NCI-H2171 treated with DMSO at 0.1 percent for 48 hours (cell line): ENCODE measurements at places on chromosomes 3 and 15.

GRCh38 chr3:109918740-109919139 lies 581.4 kb upstream of the DPPA4 start:
- DNase-seq: no peak

- DNase-seq: no peak
Measured at GRCh38 chr3:134449277-134449676, 36.5 kb downstream of the ANAPC13 start.

DNA sequence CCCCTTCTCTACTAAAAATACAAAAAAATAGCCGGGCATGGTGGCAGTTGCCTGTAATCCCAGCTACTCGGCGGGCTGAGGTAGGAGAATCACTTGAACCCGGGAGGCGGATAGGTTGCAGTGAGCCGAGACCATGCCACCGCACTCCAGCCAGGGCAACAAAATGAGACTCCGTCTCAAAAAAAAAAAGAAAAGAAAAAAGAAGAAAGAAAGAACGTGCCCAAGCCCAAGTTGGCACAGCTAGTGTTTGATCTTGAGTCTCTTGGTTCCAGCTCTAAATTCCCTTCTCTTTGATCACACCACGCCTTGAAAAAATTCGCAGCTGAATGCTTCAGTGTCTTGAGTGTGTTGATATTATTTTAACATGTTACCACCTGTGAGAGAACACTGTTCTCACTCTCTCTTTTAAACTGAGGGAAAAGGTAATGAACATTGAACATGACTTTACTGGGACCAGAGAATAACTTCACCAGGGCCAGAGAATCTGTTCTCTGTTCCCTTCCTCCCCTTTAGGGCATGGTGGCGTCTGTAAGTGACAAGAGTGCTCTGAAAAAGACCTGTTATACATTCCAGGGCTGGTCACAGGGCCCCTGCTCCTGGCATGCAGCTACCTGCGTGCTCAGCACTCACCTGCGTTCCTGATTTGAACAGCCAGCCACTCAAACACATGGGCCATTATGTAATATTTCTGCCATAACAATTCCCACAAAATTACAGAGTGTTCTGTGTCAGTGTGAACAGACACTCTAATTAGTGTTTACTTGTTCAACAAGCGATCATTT lies 19.0 kb downstream of the SLCO3A1 start:
- DNase-seq: peak; percentile 59

DNA sequence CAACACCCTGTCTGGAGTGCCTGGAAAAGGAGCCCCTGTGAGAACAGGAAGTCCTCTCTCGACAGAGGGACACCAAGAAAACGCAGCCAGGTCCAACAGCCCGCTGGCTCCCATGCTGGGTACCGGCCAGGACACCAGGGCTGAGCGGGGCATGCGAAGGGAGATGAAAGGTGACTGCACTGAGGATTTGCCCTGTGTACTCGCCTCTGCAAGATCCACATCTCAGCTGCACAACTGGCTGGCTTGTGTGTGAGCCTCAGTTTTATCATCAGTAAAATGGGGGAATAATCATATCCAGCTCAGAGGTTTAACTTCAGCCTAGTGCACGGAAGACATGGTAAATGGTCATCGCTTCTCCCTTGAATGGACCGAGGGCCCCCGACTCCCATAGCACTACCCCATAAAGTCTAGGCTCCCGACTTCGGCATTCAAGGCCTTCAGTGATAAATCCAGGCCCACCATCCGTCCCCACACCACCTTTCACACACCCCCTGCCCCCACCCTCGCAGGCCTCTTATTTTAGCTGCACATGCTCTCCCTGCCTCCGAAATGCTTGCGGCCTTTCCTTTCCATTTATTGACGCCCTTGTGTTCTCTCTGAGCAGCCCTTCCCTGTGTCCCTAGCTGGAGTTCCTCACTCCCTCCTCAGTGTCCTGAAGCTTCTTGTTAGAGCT lies 15.8 kb downstream of the ISG20 start:
- no peak for DNase-seq

DNA sequence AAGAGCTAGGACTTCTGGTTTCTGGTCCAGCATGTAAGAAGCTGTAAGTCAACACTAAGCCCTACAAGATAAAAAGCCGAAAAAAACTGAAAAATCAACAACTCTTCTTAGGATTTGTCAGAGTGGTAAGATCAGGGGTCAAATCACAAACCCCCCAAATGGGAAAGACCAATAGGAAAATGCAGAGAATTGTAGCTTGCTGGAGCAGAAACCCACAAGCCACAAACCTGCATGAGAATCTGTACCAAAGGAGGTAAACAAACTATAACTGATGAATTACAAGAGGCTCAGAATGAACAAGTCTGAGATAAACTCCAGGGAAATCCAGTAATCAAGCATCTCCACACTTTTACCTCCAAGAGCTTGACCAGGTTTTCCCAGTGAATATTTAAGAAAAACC lies 36.0 kb downstream of the RFX7 start:
- no peak for DNase-seq

GRCh38 chr15:58443308-58443707 lies 11.5 kb downstream of the LIPC start:
- DNase-seq: no peak

DNA sequence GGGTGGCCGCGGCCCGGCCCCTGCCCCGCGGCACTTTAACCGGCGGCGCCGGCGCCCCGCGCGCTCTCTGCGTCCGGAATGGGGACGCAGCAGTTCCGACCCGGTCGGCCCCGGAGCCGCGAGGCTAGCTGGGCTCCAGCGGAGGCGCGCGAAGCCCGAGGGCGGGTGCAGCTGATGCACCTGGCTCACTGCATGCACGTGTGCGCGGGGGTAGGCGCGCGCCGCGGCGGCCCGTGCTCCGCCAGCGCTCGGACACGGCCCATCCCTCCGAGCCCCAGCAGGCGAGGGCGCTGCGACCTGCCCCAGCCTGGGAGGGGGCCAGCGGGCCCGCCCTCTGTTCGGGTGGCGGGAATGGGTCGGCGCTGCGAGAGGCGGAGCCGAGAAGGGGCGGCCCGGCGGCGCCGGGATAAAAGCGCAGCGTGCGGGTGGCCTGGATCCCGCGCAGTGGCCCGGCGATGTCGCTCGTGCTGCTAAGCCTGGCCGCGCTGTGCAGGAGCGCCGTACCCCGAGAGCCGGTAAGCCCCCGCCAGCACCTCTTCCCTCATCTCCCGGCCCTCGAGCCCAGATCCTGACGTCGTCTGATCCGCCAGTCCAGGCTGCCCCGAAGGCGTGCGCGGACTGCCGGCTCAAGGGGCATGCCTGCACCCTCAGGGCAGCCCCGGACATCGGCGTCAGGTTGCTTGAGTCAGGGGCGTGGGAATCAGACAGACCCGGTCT lies at the start of the genes CHDH and IL17RB:
Gene CHDH (minus strand): TSS at position 286 of the 717 bp plus-strand sequence. CDS start 22,411 bp downstream, outside the sequence.
Gene IL17RB (plus strand): TSS at position 435 of the 717 bp plus-strand sequence. CDS start 21 bp downstream, at position 456.
- no peak for DNase-seq

DNA sequence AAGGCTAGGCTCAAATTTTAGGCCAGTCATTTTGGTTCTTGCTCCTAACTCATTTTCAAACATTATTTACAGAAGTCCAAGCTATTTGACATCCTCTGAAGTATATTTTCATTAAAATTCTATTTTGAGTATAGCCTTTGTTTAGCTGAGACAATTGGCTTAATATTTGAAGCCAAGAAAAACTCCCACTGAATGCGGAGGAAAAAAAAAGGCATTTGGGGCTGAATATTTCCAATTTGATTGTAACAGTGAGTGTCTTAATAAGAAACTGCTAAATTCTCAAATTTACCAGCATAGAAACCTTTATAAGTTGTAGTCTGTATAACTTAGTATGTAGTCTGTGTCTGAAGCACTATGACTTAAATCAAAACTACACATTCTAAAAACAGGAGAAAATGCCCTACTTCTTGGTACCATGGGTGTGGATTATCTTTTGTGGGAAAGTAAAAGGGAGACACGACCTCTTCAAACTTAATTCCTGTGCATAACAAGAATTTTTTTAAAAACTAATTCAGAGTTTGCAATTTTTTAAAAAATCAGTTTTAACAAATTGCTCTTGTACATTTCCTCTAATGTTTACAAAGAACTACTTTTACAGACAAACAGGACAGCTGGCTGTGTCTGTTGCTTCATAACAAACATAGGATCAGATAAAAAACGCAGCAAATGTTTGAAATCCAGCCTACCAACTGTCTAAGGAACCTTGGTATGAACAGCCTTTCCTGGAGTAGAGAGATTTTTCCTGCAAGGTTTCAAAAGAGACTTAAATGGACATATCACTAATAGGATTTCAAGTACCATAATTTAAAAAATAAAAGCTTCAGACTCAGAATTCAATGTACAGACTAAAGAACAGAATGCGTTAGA lies 52.7 kb upstream of the LMOD3 start:
- no peak for DNase-seq

GRCh38 chr15:43118829-43119228 lies 13.0 kb upstream of the UBR1 start:
- no peak for DNase-seq

- DNase-seq: peak; percentile 78
Measured at GRCh38 chr15:60397772-60398445, at the start of gene ANXA2. Gene ANXA2, minus strand, starts transcription at chr15:60397986. Its CDS starts 11,911 bp downstream, at chr15:60386075.

DNA sequence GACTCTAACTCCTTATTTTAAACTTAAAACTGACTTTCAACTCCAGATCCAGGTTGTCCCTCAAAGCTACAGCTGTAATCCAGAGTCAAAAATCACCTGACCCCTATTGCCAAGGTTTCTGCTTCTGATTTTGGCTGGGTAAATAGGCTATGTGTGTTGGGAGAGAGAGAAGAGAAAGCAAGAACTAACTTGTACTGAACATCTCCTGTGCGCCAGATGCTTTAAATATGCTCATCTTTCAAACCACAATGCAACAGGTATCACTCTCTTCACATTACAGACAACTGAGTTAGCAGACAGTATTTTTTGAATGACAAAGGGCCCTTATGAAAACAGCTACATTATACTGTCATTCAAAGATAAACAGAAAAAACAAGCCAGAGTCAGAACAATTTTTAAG lies 7.0 kb downstream of the WWTR1 start:
- DNase-seq: no peak

GRCh38 chr15:47414207-47414606 lies 303.1 kb upstream of the SEMA6D start:
- no peak for DNase-seq
